ENCODE measurements at places on chromosomes 11 and 22. TPM values are rescaled to one million over a fixed set of nuclear protein-coding genes. Genes with fewer than 3 reads are reported as not detected.

Gene SLC37A2
- 1.5 TPM for total RNA-seq

Gene MMP13
- total RNA-seq = not detected

Gene GLYATL1
- total RNA-seq = 8.6 TPM

Gene PTPMT1
- 215 TPM for total RNA-seq

DNA sequence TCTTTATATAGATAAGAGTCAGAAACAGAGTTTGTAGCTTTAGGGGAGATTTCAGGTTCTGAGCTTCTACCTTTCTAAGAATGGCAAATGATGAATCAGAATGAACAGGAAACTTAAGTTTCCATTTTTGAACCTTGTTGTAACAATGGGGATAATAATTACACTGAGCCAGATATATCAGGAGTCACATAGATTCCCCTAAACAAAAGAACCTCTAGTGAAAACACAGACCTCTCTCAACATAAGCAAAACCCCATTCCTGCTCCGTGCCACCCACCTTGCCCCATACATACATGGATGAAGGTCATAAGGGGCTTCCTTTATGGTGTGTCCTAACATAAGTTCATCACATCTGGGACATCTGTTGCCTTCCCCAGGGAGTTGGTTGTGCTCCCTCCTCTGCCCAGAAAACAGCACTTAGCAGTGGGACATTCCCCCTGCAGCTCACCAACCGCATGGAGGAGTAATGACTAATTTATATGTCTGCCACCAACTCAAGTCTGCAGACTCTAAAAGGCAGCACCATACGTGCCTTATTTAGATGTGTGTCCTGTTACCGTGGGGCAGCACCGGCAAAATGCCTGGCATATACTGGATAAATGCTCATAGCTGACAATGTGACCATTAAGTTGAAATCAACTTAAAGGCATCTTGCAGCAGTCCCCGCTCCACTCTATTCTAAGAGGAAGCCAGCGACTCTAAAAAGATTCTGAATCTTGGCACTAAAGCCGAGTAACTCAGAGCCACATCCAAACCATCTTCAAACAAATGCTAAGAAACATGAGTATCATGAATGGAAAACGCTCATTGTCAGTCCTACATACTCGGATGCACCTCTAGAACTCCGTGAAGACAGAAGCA, 8.0 kb downstream of the JAML start:
- H3K27me3 ChIP-seq = no peaks in the 10 kb centered on the region
- no peak overlapping the region for H3K27ac ChIP-seq
- H3K4me3 ChIP-seq = no peak overlapping the region
- H3K36me3 ChIP-seq = no peaks in the 10 kb centered on the region
- H3K4me1 ChIP-seq = no peaks in the 10 kb centered on the region
- DNase-seq = no peak

- no peak overlapping the region for H3K27ac ChIP-seq
- no peak overlapping the region for H3K4me3 ChIP-seq
- no peaks in the 10 kb centered on the region for H3K4me1 ChIP-seq
- no peak for DNase-seq
These were observed 393.7 kb downstream of the ETS1 start for GRCh38 chr11:128193615-128194014.

GRCh38 chr22:33811686-33812085, 108.6 kb downstream of the LARGE1 start:
- H3K36me3 ChIP-seq = no peaks in the 10 kb centered on the region
- H3K27ac ChIP-seq = peak overlapping the region; percentile 54
- DNase-seq = peak; percentile 11
- H3K4me1 ChIP-seq = peaks cover 2% of the 10 kb centered on the region

- no peak for DNase-seq
- H3K4me1 ChIP-seq = peaks cover 6% of the 10 kb centered on the region
- no peak overlapping the region for H3K27ac ChIP-seq
- H3K27me3 ChIP-seq = no peaks in the 10 kb centered on the region
- no peak overlapping the region for H3K4me3 ChIP-seq
These were observed 20.2 kb downstream of the RPS6KA4 start for GRCh38 chr11:64379160-64379559.

- H3K36me3 ChIP-seq = peaks cover 6% of the 10 kb centered on the region
- no peak for DNase-seq
- H3K4me1 ChIP-seq = no peaks in the 10 kb centered on the region
These were observed 87.4 kb upstream of the SLC6A5 start for GRCh38 chr11:20511982-20512381.

Gene OR9G1
- total RNA-seq = not detected

DNA sequence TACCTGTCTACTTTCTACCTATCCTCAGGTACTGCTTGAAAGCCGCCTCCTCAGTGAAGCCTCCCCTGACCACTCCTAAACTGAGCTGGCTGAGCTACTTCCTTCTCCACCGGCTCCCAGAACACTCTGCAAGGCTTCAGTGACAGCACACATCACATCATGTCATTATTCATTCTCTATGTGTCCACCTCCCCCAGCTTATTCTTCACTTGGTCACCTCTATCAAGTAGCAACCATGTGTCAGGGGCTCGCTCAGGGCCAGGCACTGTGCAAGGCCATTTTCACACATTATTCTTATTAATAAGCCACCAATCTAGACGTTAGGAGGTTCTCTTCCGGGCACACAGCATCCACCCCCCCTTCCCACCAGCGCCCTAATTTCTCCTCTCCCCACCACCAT, 3.7 kb upstream of the ELFN2 start:
- DNase-seq = no peak
- peaks cover 5% of the 10 kb centered on the region for H3K4me1 ChIP-seq
- H3K4me3 ChIP-seq = no peak overlapping the region

- no peak overlapping the region for H3K4me3 ChIP-seq
- H3K36me3 ChIP-seq = no peaks in the 10 kb centered on the region
- no peak overlapping the region for H3K27ac ChIP-seq
- no peaks in the 10 kb centered on the region for H3K27me3 ChIP-seq
- DNase-seq = no peak
These were observed 9.8 kb downstream of the THAP12 start for GRCh38 chr11:76371170-76371569.

Gene SHANK2
- total RNA-seq = 0.53 TPM

DNA sequence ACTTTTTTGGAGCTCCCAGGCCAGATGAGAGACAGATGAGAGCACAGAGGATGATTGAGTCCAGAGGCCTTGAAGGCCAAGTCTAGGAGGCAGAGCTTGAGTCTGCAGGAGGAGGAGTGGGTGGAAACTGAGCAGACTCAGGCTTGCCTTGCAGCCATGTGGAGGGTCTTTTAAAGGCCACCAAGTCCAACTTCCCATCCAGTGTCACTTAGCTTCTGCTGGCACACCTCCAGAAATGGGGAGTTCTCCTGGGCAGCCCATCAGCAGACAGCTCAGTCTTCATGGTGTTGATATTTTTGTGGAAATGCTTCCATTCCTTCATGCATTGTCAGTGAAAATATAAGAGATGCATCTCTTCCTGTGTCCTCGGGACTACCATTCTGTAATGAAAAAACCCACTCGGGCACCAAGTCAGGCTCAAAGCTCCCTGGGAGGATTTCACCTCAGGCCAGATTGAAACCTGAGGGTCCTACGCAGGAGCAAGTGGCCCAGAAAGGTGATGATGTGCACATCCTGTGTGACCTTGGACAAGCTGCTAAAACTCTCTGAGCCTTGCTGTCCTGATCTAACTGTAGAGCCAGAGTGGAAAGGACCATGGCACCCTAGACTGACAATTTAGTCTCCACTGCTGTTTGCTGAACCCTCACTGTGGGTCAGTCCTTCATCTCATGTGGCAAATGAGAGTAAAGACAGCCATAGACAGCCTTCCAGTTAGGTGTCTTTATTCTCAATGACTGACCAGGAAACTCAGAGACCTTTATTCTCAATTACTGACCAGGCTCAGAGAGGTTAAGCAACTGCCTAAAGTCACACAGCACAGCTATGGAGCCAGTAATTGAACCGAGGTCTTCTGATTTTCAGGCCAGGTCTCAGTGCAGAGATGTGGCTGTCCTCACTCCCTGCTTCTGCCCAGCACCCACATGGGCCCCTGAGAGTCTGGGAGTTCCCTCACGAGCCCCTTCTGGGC, 2.9 kb upstream of the LRRC32 start:
- H3K27ac ChIP-seq = peak overlapping the region; percentile 91
- H3K27me3 ChIP-seq = no peaks in the 10 kb centered on the region
- H3K4me1 ChIP-seq = peaks cover 13% of the 10 kb centered on the region
- no peak for DNase-seq
- no peak overlapping the region for H3K4me3 ChIP-seq

DNA sequence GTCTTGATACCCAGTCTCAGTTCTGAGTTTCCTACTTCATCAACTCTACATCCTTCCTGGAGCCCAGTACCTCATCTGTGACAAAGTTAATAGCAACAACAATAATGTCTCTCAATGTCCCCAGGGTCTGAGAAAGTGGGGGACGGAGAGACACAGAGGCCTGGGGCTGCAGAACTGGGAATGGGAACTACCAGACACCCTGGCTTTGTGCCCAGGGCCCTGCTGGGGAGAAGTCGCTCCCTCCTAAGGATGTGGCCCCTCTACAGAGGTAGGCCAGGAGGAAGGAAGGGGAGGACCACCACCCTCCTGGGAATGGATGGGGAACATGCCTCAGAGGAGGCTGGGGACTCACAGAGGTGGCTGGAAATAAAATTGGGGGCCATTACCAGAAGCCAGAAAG, 5.5 kb downstream of the PRG3 start:
- no peak for DNase-seq
- H3K36me3 ChIP-seq = no peaks in the 10 kb centered on the region
- no peaks in the 10 kb centered on the region for H3K27me3 ChIP-seq
- no peak overlapping the region for H3K27ac ChIP-seq

Gene NPTXR
- total RNA-seq = 46.3 TPM

GRCh38 chr11:8373519-8374432, 110.1 kb upstream of the LMO1 start:
- H3K4me1 ChIP-seq = no peaks in the 10 kb centered on the region
- no peak overlapping the region for H3K27ac ChIP-seq
- no peaks in the 10 kb centered on the region for H3K36me3 ChIP-seq
- H3K4me3 ChIP-seq = no peak overlapping the region
- no peaks in the 10 kb centered on the region for H3K27me3 ChIP-seq
- DNase-seq = no peak

All from ascending aorta (tissue), 2 donors.